NCI-H226 (cell line): ENCODE measurements at places on chromosomes 11 and 22.

- no peak for DNase-seq
Measured at GRCh38 chr11:117223741-117224689, 7.9 kb downstream of the PCSK7 start.

GRCh38 chr11:1796413-1797011 is 32.8 kb upstream of the CTSD start:
- no peak for DNase-seq

DNA sequence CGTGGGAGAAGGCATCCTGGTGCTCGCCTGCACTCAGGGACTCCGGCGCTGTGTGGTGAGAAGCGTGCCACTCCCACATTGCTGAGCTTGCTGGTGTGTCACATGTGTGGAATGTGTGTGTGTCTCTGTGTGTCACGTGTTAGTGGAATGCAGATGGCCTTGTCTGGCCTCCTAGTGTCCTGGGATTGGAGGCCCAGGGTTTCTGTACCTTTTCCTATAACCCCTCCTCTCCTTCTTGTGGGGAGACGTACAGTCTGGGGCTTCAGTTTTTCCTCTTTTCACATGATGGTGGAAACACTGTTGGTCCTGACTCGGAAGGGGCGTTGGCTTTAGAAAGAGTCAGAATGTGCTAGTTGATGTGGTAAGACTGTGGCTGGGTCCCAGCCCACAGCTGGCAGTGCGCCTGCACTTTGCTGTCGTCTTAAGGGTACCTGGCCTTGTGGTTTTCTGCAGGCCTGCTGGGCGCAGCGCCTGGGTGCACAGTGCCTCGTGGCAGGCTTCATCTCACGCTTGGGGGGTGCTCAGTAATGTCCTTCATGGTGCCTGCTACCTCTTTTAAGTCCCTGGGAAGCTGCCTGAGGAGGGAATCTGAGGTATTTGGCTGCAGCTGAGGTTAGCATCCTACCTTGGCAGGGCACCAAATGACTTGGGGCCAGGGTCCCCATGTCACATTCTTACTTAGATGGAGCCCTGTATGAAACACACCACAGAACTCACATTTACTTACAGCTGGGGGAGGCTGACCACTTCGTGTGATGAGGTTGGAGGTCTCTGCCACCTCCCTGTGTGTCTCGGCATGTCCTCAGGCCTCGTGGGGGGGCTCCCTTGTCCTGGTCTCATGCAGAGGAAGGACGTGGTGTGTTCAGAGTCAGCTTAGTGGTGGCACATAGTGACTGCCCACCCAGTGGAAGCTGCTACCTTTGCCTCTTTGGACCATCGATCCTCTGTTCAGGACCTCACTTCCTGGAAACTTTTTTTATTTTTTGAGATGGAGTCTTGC is 61.9 kb downstream of the MED15 start:
- peak; percentile 84 for DNase-seq

DNA sequence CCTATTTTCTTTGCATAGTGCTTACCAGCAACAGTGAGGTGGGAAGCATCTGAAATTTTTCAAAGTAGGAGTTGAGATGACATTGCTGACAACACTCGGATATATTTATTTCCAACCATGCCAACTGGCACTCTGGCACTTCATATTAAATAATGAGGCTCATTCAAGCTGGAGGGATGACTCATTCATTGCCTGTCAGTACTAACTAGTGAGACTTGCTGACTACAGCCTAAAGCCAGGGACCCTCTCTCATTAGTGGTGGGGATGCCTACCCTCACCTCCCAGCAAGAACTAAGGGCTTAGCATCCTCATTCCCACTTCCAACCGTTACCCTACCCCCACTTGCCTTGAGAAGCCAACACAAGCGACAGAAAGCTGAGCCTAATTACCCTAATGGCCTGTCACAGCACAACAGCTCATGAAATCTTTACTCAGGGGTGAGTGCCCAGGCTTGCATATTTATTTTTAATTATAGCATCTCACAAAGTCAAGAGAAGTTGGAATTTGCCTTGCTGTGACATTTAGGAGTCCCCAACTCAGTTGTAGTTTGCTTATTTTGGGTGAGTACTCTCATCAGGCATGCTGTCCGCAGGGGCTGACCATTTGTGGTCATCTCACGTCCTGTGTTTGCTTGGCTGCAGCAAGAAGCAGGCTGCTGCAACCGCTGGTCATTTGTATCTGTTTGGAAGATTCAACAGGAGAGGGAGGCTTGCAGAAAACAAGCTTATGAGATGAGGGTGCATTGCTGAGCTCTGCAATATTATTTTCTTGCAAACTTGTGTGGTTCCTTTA is 181.6 kb upstream of the POU2AF2 start:
- DNase-seq: peak; percentile 12

GRCh38 chr11:116180806-116181600 is 591.8 kb downstream of the BUD13 start:
- no peak for DNase-seq

DNA sequence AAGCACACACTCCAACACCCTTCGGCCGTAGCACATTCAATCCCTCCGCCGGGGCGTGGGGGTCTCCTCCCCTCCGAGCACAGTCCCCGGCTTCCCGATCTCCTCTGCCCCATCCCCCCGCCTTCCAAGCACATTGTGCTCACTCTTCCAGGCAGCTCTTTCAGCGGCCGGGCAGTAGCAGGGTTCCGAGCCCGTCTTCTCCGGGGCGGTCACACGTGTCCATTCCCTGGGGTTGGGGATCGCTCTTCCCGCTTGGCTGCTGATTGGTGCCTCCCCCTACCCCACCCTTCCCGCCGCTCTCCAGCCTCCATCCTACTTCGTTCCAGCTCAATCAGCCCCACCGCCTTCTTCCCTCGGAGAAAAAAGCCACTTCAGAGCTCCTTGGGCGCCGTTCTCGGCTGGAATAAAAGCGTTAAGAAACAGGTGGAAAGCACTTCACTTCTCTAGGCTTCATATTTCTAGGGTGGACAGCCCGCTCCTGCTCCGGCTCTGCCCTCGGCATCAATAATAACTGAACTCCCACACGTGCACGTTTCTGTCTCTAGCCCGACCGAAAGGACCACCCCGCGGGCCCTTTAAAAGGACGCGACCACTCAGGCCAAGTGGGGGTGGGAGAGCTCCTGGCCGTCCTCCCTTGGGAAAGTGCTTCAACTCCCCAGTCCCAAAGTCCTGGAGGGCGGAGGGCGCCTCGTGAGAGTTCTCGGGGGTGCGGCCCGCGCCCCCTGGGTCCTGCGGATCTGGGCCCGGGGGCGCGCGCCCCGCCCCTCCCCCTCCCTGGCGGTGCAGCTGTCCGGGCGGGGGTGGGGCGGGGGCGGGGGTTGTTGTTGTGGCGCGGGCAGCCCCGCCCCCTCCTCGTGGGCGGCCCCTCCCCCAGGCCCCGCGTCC is 464 bp upstream of the CECR2 start:
- no peak for DNase-seq

DNA sequence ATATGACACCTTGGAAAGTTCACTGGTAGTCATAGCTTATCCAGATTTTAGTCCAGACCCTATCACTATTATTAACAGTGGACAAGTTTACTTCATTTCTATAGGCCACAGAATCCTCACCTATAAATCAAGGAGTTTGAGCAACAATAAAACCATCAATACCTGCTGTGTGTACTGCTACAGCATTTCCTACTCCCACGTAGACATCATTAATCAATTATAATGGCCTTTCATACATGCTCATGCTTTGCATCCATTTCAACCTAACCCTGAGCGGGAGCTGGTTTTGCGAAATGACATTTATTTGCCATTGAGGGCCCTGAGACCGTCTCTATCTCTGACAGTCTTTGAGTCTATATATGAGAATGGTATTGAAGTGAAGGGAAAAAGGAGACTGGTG is 312.3 kb downstream of the FAT3 start:
- DNase-seq: no peak

DNA sequence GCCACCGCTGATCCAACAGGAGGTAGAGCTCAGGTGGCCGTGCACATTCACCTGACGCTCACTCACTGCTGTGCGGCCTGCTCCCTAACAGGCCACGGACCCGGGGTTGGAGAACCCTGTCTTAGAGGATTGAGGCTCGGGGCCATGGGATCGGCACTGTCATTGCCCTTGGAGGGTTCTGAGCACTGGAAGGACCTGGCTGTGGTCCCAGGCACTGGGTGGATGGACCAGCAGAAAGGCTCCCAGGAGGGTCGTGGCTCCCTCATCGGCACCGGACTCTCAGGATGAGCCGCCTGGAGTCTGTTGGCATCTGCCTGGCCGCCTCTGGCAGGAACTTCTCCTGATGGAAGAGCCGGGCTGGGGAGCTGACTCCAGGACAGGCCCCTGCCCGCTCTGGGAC is 6.5 kb downstream of the KCNQ1 start:
- DNase-seq: no peak

GRCh38 chr11:12403997-12404350 is 26.6 kb downstream of the PARVA start:
- DNase-seq: no peak

DNA sequence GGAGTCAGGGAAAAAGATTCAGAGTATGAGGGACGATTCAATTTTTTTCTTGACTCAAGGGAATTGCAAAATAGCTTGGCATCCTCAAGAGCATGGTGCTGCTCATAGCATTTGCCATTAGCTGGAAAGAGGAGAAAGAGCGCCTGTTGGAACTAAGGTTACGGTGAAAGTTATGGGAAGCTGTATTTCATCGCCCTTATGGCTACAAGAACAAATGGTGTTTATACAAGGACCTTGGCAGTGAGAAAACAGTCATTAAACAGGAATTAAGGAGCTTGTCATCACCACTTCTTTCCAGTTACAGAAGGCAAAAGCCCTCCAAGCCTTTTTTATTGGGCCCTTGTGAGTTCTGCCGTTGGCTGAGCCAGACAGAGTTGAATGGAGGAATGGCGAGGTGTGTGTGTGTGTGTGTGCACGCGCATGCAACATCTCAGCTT is 74.2 kb downstream of the ALX4 start:
- no peak for DNase-seq

GRCh38 chr22:31230155-31230870 is 18.2 kb downstream of the LIMK2 start:
- DNase-seq: no peak

DNA sequence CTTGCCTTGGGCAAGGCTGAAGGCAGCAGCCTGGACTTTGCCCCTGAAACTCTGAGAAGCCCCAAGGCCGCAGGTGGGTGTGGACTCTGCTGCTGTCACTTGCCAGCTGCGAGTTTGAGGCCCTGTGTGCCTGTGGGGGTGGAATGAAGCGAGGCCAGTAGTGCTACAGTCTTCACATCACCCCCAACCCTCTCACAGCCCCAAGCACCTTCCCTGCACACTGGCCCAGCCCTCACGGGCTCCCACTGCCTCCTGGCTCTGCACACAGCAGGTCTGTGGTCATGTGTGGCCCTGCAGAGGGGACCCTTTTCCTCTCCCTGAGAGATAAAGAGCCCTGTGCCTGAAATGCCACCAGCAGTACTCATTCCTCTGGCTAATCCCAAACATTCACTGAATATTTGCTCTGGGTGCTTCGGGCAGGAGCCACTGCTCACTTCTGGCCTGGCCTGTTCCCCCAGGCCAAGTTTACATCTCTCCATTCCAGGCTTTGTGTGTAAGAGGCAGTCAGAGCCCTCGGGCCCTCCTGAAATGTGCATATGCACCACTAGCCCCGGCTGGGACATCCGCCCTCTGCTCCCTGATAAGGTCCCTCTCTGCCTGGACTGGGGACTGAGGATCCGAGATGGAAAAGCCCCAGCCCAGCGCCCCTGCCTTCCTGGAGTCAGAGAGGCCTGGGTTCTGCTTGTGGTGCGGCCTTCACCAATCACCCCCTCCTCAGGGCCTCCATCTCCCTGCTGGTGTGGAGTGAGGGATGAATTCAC is 17.7 kb downstream of the MGAT3 start:
- no peak for DNase-seq

GRCh38 chr11:76802151-76802550 is 19.0 kb downstream of the TSKU start:
- no peak for DNase-seq
